ENCODE measurements at places on chromosomes 4 and X.

- DNase-seq, result no peak
These were observed 458.1 kb downstream of the STIM2 start for GRCh38 chr4:27318740-27319139.

GRCh38 chrX:136126371-136126770, 21.0 kb upstream of the FHL1 start:
- DNase-seq, result no peak

DNA sequence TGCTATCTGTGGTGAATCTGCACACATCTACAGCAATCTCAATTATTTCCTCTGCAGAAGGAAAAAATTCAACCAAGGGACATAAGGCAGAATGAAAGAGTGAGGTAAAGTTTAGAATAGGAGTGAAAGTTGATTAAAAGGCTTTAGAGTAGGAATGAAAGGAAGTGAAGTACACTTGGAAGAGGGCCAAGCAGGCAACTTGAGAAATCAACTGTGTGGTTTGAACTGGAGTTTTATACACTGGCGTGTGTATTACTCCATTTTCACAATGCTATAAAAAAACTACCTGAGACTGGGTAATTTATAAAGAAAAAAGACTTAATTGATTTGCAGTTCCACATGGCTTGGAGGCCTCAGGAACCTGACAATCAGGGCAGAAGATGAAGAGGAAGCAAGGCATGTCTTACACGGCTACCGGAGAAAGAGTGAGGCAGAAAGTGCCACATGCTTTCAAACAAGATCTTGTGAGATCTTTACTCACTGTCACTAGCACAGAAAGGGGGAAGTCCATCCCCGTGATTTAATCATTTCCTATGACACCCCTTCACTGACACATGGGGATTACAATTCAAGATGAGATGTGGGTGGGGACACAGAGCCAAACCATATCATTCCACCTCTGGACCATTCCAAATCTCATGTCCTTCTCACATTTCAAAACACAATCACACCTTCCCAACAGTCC, 234.8 kb downstream of the IL15 start:
- no peak for DNase-seq

DNA sequence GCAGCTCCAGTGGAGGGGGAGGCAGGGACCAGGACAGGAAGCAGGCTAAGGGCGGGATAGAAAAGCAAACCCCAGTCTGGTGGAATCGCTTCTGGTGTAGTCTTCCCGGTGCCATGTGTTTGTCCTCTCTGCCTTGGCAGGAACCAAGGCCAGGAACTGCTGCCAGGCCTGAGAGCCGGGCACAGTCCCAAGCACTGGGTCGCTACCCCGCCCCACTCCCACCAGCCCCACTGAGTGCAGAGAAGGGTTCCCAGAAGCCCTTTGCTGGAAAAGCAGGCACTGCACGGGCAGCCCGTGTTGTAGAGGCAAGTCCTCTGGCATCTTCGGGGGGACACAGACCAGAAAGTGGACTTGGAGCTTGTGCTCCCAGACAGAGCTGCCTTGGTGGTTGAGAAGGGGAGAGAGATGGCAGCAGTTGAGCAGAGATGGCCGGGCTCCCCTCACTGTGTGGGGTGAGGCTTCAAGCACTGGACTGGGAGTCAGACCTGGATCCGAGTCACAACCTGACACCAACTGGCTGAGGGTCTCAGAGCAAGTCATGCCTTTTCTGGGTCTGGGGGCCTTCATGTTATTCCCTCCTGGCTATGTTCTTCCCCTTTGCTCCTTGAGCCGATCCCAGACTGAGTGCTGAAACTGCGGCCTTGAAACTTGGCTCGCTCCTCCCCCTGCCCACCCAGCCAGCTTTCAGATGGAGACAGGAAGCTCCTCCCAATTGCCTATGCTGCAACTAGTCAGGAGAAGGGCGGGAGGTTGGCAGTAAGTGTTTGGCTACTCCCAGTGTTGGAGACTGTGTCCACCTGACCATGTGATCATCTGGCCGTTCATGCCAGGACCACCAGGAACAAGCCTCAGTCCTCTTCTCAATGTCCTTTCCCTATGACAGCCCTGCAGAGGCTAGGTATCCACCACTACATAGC, 59.7 kb upstream of the MTM1 start:
- no peak for DNase-seq

DNA sequence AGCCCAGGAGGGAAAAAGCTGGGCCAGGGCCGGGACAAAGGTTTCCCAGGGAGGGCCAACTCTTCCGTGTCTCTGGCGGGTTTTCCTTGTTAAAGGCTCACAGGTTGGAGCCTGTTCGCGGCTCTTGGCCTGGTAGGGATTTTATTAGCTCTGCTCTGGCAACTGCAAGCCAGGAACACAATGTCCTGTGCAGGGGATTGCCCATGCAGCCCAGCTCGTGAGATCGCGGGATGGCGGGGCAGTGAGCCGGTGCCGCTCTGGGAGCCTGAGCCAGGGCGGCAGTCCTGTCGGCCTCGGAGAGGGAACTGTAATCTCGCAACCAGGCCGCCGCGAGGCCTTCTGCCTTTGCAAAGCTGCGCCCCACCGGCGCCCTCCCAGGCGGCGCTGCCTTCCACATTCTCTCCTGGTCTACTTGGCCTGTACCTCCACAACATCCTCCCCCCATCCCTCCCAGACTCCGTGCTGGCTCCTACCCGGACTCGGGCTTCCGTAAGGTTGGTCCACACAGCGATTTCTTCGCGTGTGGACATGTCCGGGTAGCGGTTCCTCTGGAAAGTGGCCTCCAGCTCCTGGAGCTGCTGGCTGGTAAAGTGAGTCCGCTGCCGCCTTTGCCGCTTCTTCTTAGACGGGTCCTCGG, 2.1 kb downstream of the PITX2 start:
- DNase-seq, result no peak

- no peak for DNase-seq
These were observed 424.0 kb upstream of the MAGEB16 start for GRCh38 chrX:35374116-35374515.

GRCh38 chrX:6052111-6052745, 176.4 kb downstream of the NLGN4X start:
- DNase-seq, result no peak

DNA sequence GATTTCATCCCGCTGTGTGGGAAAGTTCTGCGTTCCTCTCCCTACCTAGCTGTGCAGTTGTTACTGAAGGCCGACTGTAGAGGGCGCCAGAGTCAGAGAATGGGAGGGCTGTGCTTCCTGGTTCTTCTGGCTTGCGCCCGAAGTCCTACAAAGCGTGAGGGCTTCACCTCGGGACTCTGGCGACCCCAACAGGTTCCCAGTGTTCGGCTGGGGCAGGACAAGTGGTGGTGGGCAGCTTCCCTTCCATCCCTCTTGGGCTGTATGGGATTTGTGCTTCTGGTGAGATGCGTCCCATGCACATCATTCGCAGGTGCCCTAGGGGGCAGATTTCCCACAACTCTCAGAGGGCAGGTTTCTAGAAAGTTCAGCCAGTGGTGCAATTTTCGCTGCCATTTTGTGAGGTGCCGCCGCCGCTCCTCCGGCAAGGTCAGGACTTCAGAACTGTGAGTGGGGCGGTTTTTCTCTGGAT, 27.3 kb downstream of the CT45A1 start:
- peak; percentile 53 for DNase-seq

- DNase-seq, result no peak
These were observed 94.5 kb upstream of the DHRSX start for GRCh38 chrX:2595258-2595657.

DNA sequence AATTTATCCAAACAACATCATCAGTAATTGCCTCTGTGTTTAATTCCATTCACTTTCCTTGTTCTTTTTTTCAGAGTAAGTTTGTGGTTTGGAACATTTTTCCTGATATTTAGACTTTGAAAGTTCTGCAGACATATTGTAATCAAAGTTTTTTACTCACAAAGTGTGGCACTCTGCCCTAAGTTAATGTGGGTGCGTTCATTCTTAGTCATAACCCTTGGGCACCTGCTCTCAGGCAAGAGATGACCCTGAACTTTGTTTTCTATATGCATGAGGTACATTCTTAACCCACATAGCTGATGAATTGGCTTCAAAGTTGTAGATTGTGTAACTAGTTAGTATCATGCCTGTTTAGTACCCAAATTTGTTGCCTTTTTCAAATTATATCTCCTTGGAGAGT, 424.3 kb downstream of the GRXCR1 start:
- no peak for DNase-seq

DNA sequence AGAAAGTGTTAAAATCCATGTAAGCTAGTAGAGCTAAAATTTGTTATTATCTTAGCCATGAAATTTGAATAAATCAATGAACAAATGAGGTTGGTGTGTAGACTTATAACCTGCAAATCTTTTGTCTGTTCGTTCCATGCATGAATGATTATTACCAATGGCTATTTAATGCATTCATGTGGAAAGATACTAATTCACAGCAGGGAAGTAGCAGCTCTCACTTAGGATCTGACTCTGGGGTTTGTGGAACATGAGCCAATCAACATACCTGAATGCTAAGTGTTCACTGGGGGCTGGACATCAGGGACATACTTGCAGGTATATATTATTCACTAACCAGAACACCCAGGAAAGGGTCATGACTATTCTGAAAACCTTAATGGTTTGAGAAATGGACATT, 444.1 kb downstream of the STIM2 start:
- no peak for DNase-seq

DNA sequence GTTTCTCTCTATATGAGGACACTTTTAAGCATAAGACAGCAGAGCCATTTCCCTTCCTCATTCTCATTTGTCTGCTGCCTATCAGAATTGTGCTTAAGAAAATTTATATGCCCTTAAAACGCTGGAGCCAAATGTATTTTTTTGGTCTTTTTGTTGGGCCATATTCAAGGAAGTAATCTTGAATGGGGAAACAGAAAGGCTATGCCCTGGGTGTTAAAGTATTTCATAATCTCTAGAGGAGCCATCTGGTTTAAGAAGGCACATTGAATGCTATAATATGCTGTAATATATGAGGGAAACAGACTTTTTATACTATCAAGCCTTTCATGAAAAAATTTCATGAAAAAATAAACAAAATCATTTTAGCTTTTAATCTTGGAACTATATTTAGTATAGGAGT, 4.3 kb downstream of the DMD start:
- DNase-seq, result no peak

GRCh38 chrX:107467271-107467670, 17.8 kb downstream of the FRMPD3 start:
- no peak for DNase-seq

- DNase-seq, result no peak
These were observed 102.3 kb downstream of the WWC2 start for GRCh38 chr4:183201331-183201730.

- DNase-seq, result no peak
These were observed 426.3 kb upstream of the FAM241A start for GRCh38 chr4:111718763-111719559.

GRCh38 chr4:109497511-109497910, 62.5 kb upstream of the MCUB start:
- DNase-seq, result no peak

DNA sequence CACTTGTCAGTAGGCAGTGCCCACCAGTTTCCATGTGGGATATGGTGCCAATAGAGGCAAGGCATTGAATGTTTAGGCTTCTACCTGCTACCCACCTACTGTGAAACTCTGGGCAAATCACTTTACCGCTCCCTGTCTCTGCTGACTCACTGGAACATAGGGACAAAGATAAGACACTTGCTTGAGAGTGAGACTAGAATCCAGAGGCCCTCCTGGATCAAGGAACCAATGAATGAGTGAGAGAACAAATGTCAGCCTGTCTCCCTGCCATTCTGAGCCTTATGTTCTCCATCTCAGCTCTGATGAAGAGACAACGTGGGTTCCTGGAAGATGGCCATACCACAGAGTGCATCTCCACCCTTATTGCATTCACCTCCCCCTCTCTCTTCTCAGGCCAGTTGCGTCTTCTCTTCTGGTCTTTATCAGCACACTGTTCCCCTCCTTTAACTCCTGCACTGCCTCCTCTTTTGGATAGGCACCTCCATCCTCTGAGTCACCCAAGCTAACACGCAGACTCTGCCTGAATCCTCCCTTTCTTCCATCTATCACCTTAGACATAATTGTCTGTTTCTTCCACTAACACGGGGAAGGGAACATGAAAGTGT, 15.4 kb upstream of the PRRG3 start:
- DNase-seq, result no peak

GRCh38 chr4:120415896-120416295, 349.2 kb upstream of the MAD2L1 start:
- no peak for DNase-seq

- DNase-seq, result no peak
These were observed 556.0 kb upstream of the CPEB2 start for GRCh38 chr4:14446311-14446710.

- no peak for DNase-seq
These were observed 422.4 kb upstream of the BOD1L1 start for GRCh38 chr4:14049946-14050345.

GRCh38 chr4:3803946-3804345, 37.8 kb downstream of the ADRA2C start:
- no peak for DNase-seq

DNA sequence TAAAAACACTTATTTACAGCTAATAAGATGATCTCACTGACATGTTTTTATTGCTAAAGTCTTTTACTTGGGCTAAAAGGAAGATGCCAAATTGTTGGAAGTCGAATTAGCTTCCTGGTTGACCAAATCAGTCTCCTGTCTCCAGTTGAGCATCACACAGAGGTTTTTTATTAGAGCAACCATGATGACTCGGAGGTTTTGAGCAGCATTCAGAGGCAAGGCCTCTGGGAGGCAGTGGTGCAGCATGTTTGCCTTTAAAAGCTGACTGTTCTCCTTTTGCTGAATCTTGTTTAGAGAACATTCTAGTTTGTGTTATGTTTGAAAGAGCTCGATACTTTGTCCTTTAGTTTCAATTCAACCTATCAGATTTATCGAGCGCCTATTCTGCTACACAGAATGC, 2.1 kb downstream of the UCHL1 start:
- no peak for DNase-seq

DNA sequence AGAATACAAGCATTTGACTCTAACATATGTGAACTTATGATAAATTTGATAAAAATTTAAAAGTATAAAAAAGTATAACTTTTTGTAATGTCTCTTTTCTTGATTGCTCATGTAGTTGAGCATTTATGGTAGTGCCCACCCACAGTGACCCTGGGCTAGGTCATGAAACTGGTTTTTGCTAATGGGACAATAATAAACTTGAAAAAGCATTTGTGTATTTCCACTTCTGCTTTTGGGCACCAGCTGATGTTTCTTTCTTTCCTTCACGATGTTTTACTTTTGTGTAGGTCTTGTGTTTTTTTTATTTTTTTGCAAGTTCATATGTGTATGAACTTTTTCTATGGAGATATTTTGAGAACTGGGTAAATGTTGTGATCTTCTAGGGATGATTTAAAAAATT, 313.1 kb downstream of the CBLL2 start:
- no peak for DNase-seq

Measured in activated CD4-positive, alpha-beta memory T cell treated with anti-CD3 and anti-CD28 coated beads, Interleukin-2, amount 10 ng/mL, durations not matched to agents 7 days and 5 days (primary cell).